ENCODE measurements at places on chromosomes 1 and 21. TPM values are rescaled to one million over a fixed set of nuclear protein-coding genes. Genes with fewer than 3 reads are reported as not detected.

DNA sequence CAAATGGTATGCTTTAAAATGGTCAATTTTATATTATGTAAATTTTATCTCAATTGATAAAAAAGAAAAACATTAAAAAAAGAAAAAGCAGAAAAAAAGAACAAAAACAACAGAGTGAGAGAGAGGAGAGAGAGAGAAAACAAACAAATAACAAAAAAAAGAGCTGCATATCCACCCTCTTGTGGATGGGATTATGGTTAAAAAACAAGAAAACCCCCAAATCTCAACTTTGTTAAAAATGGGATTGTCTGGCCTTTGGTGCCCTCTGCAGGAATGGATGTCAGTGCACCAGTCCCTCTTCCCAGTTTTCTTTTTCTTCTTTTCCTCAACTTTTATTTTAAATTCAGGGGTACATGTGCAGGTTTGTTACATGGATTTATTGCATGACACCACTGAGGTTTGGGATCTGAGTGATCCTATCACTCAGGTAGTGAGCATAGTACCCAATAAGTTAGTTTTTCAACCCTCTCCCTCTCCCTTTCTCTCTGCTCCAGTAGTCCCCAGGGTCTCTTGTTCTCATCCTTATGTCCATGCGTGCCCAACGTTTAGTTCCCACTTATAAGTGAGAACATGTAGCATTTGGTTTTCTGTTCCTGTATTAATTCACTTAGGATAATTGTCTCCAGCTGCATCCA, 28.1 kb downstream of the RNF187 start:
- DNase-seq = peak; percentile 67

The ELAPOR1 gene
- 0.26 TPM for total RNA-seq

GRCh38 chr1:201080135-201080534, 32.1 kb downstream of the CACNA1S start:
- DNase-seq = no peak

DNA sequence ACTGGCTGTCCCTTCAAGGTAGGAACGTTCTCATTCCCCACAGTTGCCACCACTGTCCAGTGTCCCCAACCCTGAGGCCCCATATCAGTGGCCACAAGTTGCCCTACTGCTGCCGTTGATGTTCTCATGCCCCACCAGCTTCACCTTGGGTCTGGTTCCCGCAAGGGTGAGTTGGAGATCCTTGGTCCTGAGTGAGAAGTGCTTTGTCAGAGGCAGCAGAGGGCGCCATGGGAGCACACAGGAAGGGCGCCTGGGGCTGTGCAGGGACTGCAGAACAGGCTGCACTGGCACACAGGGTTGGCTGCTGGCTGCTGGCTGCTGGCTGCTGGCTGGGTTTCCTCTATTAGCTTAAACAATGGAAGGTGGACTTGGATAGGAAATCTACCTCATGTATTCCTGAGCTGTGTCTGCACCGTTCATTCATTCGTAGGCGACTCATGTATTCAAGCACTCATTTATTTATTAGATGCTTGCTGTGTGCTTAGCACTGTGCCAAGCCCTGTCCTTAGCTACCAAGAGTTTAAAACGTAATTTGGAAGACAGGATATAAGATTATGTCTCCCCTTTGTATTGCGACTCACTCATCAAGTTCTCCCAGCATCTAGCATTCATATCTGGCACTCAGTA, 2.1 kb upstream of the S100A9 start:
- peak; percentile 50 for DNase-seq

GRCh38 chr1:200033511-200034261, 6.2 kb downstream of the NR5A2 start:
- no peak for DNase-seq

DNA sequence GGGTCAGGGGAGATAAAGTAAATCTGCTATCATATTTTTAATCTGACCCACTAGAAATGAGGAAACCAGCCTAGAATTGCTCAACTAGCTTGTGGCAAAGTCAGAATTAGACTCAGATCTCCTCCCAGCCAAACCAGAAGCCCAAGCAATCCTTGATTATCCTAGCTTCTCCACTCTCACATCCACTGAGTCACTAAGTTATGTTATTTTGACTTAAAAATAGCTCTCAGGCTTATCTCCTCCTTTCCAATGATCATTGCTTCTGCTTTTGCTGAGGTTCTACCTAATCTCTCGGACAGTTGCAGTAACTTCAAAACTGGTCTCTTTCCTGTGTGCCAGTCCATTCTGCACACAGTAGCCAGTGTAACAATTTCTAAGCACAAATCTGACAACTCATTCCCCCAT, 22.9 kb downstream of the OVAAL start:
- DNase-seq = peak; percentile 82

The HCRTR1 gene
- total RNA-seq = not detected

The OR2AK2 gene
- total RNA-seq = not detected

- DNase-seq = no peak
Measured at GRCh38 chr1:234458352-234459017, 20.5 kb downstream of the TARBP1 start.

The DTL gene
- total RNA-seq = 0.26 TPM

The OR2L8 gene
- total RNA-seq = not detected

DNA sequence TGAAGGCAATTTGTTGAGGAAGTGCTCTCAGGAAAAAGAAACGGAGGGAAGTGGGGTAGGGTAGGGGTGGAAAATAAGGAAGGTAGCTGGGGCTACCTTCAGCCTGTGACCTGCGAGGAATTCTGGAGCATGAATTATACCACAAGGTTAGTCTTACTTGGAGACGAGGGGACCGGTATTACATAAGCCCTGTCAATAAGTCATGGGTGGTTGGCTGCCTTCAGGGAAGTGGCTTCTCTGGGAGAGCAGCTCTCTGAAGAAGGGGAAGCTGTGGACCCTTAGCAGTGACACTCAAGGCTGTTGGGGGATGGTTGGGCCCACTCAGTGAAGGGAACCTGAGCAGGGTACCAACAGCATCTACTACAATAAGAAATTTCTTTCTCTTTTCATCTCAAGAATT, 111.3 kb downstream of the TNFSF18 start:
- DNase-seq = no peak

The CHRM3 gene
- total RNA-seq = under 0.01 TPM

DNA sequence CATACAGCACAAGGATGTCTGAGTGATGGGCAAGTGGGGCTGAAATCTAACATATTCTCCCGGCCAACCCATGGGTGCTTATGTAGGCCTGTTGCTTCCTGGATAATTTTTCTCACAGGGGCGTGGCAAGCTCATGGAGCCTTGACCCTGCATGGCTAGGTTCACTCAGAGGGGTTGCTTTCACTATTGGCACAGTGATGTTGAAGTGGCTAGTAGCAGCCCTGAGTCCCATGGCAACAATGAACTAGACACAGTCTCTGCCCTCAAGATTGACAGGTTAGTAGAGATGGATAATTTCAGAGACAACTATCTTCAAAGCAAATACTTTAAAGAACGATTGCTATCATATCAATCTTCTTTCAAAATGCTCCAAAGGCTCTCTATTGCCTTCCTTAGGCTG, 6.5 kb upstream of the MAB21L3 start:
- no peak for DNase-seq

- DNase-seq = no peak
Measured at GRCh38 chr1:200290010-200290685, 119.7 kb downstream of the ZNF281 start.

DNA sequence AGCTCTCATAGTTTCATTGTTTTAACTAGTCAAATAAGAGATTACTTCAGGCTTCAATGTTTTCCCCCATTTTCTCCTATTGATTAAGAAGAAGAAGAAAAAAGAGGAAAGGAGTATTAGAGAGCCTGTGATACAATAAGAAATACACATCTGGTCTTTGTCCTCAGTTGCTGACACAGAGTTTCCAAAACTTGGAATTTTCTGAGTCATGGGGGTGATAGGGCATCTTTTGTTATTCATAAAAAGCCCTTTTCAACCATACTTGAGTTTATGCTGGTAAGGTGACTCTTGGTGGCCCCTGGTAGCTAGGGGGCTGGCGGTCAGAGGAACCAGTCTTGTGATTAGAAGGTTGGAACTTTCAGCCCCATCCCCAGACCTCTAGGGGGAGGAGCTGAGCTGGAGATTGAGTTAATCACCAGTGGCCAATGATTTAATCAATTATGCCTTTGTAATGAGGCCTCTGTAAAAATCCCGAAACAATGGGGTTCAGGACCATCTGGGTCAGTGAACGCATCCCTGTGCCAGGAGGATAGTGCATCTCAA, 28.9 kb upstream of the KLF18 start:
- peak; percentile 28 for DNase-seq

DNA sequence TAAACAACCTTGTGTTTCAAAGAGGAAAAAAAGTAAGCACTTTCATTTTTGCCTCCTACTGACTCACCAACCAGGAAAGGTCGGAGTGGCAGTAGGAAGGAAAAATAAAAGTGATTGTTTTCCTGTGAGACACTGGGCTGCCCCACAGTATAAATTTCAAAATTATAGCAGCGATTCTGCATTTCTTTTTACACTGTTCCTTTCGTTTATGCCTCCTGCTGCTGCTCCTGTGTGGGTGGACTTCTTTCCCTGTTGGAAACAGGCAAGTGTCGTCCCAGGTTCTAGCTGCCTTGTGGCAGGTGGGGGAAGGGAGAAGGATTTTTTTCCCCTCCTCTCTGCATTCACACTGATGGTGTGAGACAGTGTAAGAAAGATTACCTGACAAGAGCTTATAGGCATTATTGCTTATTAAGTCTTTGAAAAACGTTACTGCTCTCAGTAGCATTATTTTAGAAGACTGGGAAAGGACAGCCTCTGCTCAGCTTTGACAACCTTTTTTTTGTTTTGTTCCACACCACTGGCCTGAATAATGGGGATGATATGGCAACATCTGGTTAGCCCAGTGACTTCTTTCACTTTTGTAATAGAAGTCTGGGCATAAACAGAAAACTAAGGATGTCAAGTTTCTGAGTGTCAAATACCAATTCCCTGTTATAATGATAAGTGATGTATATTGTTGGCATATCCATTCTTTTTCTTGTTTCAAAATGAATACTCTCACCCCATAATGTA, 77.9 kb downstream of the NEK7 start:
- DNase-seq = peak; percentile 50

DNA sequence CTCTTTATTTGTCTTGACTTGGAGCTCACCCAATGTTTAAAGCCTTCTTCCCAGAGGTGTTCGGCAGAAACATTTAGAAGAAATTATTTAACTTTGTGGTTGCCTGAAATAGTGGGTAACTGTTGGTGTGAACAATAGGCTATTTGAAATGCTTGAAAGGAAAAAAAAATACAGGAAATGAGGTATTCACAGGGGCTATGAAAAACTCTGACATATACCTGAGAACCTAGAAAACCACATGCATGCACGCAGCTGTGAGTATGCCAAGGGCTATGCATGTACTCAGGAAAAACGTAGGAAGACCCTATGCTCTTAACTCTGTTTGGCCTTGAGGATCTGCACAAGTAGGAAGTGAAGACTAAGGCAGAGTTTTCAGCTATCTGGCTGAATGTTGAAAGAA, 16.4 kb upstream of the RNF186 start:
- no peak for DNase-seq

DNA sequence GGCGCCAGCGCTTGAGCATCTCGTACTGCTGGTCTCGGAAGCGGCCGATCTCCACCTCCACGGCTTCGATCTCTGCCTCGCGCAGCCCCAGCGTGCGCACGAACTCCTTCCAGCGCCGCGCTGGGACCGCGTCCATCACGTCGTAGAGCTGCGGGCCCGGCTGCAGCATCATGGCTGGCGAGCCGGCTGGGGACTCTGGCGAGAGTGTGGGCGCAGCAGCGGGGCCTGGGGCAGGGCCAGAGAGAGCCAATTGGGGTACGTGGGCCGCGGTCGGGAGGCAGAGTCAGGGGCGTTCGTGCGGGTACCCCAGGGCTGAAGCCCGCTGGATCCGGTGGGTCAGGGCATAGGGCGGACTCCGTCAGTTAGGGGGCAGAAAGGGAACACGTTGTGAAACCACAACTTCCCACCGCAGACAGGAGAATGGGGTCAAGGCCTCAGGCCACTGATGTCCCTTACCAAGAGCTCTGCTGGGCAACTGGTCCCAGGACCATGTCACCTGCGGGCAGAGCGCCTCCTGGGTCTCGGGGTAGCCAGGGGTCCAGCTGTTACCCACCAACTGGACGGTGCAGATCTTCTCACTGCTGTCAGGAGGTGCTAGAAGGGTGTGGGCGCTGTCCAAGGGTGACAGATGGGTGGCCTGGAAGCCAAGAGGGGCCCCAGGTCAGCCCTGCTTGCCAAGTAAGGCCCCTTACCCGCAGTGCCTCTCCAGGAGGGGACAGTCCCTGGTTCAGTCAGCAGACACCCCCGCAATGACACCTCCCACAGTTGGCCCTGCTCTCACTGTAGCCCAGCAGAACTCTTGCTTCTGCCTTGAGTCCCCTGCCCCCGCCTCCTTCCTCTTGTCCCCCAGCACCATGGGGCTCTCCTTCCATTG, 4.2 kb downstream of the TNFRSF25 start:
- no peak for DNase-seq

The ACOT11 gene
- total RNA-seq = 0.77 TPM

DNA sequence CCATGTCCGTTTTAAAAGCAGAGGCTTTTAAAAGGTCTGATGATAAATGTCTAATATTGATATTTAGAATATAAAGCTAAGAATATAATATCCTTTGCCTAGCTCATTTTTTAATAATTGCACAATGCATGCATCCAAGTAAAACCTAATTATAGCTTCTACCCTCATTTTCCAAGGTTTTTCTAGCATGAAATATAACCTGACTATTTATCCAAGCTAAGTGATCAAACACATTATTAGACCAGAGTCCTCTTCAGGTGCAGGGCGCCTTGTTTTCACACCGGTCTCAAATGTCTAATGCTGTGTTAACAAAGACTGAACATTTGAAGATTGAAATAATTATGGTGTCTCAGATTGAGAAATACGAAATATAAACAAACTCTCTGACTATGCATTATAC, 648.9 kb upstream of the CXADR start:
- no peak for DNase-seq

GRCh38 chr1:106226550-106226949, 829.9 kb upstream of the PRMT6 start:
- DNase-seq = no peak

The CLDN8 gene
- not detected for total RNA-seq

GRCh38 chr1:220084460-220084859, 5.1 kb downstream of the BPNT1 start:
- peak; percentile 9 for DNase-seq

The FYB2 gene
- total RNA-seq = not detected

DNA sequence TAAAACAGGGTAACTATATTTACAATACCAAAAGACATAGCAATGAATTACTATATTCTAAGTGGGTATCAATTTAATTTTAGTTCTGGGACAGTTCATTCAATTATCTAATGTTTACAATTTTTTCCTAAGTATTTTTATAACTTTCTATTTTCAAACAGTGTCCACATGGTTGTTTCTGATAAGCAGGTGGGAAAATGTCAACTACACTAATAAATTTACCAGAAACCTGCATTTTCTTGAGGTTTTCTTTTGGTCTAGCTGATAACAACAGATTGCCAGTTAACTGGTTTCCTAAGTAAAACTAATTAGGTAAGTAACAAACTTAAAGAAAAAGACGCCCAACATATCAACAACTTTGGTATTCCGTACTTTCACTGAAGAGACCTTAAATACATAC, 84.9 kb upstream of the GFI1 start:
- no peak for DNase-seq

- peak; percentile 80 for DNase-seq
Measured at GRCh38 chr1:208029381-208030287, 118.7 kb upstream of the CD34 start.

All from fibroblast of lung (primary cell).